ENCODE measurements at places on chromosomes 7 and 10.
A peak's percentile ranks its signal among the peaks of the same experiment; 100 is the strongest.

DNA sequence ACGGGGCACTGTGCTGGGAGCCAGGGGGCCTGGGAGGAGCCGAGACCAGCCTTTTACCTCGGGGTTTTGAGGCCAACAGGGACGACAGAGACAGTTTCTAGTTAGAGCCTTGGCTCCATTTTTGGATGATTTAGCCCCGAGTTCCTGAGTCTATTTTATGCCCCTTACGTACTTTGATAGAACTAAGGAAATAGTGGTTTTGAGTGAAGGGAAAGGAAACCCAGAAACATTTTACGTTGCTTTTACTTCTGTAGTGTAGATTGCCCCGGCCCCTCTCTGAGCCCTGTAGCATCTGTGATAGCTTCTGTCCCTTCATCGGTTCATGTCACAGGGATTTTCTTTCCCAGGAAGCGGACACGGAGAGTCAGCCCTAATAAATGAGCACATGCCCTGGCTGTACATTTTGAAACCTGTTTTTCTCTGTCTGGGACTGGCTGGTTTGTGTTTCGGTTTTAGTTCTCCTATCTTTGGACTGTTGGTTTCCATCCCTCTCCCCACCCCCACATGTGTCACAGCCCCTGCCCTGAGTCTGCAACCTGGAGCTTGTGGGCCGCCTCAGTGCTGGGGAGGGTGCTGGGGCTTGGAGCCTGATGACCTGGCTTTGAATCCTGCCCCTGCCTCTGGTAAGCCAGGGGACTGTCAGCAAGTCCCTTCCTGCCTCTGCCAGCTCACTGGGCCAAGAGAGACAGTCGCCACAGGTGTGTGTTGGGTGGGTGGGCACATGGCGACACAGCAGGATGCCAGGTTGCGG, 6.9 kb upstream of the ORAI2 start:
- peak; percentile 86 for ATAC-seq

- ATAC-seq = no peak
These were observed 7.3 kb upstream of the RET start for GRCh38 chr10:43069579-43069978.

DNA sequence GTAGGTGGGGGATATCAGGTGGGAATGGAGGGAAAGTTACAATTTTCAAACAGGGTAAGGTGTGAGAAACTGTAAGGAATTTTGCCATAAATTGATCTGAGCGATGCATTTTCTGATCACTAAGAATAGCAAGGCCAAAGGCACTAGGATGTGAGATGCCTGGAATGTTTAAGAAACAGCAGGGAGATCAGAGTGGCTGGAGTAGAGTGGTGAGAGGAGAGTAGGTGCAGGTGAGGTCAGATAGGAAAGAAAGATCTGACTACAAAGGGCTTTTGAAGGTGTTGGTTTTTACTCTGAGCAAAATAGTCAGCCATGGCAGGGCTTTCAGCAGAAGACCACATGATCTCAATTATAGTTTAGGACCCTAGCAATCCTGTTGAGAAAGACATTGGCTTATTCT, 55.0 kb downstream of the HDAC9 start:
- ATAC-seq = no peak

DNA sequence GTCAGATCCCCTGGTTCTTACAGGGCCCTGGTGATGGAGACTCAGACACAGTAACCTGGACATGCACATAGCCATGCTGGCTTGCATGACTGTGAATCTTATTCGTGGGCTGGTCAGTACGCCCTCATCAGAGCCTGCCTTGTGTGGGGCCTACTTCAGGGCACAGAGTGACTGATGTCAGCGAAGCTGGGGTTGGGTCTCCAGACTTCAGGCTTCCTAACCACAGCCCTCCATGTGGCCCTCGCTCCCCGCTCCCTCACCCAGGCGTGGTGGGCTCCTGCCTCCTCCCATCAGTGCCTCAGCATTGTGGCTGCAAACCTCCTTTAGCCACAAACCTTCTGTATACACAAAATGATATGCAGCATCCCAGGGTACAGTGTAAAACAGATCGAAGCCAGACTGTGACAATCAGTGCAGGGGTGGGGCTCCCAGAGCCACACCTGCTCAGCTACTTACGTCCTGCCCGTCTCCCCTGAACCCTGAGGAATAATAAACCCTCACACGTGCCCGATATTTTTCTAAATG, 7.1 kb upstream of the C10orf105 start:
- peak; percentile 28 for ATAC-seq

- no peak for ATAC-seq
These were observed 11.3 kb downstream of the ADAMTS14 start for GRCh38 chr10:70683601-70683934.

GRCh38 chr7:33420311-33420940, 291.1 kb downstream of the BBS9 start:
- no peak for ATAC-seq

GRCh38 chr7:5050676-5051075, 5.0 kb downstream of the RBAK start:
- ATAC-seq = no peak

DNA sequence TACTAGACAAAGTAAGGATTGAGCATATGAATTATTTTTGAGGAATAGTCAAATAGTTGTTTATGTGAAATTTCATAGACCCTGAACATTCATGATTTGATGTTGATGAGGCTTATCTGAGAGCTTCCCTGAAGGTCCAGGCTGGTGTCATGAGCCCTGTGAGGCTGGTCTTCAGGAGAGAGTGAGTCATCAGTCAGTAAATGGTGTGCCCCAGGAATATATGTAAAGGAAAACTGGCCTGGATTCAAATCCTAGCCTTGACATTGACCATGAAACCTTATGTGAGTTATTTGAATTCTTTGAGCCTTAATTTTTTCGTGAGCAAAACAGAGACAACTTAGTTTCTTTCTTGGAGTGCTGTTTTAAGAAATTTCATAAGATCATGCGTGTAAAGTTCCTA, 6.2 kb downstream of the TMEM236 start:
- ATAC-seq = no peak

GRCh38 chr10:100873146-100873826, 39.5 kb upstream of the SLF2 start:
- no peak for ATAC-seq

GRCh38 chr7:79090543-79090942, 362.9 kb downstream of the MAGI2 start:
- no peak for ATAC-seq

GRCh38 chr10:11145495-11145855, 127.8 kb downstream of the CELF2 start:
- peak; percentile 59 for ATAC-seq

DNA sequence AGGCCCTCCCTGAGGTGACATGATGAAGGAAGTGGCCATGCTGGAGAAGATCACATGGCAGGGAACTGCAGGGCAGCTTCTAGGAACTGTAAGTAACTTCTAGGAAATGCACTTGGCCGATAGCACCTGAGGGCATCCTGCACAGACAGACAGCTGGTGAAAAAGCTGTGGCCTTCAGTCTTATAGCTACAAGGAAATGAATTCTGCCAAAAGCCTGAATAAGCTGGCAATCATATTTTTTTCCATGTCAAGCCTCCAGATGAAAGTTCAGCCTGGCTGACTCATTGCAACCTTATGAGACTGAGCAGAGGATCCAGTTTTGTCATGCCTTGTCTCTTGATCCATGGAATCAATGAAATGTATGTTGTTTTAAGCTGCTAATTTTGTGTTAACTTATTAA, 91.1 kb upstream of the CACNA2D1 start:
- ATAC-seq = no peak

DNA sequence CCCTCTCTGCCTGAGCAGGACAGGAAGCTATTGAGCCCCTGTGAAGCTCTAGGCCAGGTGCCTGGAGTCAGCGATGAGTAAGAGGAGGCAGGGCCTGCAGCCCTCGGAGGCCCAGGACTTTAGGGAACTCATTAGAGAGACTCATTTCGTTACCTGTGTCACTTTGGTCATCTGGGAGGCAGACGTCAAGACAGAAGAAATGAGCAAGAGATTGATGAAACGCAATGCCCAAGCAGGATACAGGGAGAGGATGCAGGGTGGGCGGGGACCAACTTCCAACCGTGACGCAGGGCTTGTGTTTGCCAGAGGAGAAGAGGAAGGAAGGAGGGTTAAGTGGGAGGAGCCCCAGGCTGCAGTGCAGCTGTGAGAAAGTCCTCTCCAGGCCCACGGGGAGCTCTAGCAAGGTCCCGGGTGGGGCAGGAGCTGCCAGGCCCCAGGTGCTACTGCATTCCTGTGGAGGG, 26.4 kb upstream of the GNA12 start:
- peak; percentile 97 for ATAC-seq

- ATAC-seq = no peak
These were observed 78.7 kb downstream of the BEND7 start for GRCh38 chr10:13450069-13450468.

GRCh38 chr7:116100626-116101025, 70.1 kb upstream of the TFEC start:
- ATAC-seq = no peak

- no peak for ATAC-seq
These were observed 232.5 kb downstream of the MAD1L1 start for GRCh38 chr7:2000153-2000687.

DNA sequence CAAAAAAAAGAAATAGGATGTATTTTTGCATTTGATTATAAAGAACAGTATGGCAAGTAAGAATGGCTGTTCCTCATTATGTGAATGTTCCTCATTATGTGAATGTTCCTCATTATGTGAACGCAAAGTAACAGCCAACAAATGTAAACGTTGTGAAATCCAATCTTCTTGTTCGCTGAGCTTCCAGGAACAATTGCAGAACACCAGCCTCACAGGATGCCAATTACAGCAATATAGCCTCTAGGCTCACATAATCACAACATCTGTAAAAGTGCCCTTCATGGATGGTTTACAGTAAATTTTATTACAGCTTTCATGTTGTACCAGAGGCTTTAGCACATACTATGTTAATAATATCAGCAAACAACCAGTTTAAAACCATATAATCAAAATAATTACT, 71.6 kb downstream of the THSD7A start:
- no peak for ATAC-seq
